Ureter (tissue), 1 donor: ENCODE measurements at places on chromosomes 4 and X.

- DNase-seq, result no peak
Measured at GRCh38 chrX:154737136-154737535, 13.7 kb downstream of the GAB3 start.

DNA sequence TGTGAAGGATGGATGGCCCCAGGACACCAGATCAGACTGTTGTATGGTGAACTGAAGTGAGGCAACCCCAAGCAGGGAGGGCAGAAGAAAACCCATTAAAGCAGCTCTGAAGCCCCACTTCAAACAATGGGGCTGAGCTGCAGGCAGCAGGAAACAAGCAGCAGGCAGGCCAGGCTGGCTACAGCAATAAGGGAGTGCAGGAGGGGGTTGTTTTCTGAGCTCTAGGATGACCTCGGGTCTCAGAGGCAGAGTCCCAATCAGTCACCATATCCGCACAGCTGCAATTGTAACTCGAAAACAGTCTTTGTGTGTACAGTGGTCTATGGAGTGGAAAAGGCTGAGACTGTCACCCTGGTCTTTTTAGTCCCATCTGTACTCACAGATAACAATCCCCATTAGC lies 90.4 kb downstream of the COL4A6 start:
- no peak for DNase-seq

DNA sequence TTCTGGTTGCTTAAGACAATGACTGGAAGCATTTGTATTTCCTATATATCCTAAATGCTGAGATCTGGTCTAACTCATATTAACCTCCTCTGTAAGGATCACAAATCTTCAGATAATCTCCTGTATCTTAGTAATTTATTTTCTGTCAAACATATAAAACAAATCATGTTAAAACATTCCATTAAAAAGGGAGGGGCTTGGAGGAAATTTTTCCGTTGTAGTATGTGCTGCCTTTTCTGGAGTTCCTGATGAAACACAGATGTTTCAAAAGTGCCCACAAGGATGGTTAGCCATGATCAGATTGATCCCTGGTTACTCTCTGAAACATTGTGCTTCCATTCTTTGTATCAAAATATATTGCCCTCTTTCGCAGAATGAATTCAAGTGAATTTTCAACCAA lies 182.1 kb downstream of the TENM3 start:
- no peak for DNase-seq

- DNase-seq, result no peak
Measured at GRCh38 chr4:3407171-3407771, 34.5 kb upstream of the HGFAC start.

DNA sequence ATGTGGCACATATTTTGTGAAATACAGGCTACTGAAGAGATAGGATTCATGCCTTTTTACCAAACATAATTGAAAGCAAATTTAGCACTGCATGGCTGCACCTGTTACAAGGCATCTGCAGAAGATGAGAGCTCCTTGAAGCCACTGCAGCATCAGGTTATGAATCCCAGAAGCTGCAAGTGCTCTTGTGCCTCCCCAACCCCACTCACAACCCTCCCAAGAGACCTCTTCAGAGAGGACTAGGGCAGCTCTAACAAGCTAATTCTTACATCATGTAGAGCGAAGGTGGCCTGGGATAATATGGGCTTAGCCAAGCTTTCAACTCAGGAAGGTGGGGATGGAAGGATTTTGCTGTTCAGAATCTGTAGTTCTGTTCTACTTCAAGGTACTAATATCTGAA lies 27.2 kb downstream of the MFAP3L start:
- DNase-seq, result no peak

DNA sequence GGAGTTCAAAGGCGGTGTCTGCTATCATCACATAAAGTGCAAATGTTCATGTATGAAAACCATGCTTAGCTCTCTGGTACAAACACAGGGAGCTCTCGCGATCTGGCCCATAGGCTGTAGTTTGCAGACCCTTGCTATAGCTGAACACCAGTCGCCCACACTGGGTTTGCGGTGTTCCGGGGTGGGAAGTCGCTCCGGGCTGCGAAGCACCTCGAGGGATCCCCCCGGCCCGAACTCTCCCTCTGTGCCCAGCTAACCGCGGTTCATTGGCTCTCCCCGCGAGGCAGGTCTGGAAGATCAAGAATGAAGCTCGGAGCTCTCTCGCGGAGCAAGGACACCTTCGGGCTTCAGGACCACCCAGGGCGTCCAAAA lies 341 bp upstream of the PRPS2 start:
- no peak for DNase-seq

- DNase-seq, result no peak
Measured at GRCh38 chrX:136097871-136098805, 49.2 kb upstream of the FHL1 start.

DNA sequence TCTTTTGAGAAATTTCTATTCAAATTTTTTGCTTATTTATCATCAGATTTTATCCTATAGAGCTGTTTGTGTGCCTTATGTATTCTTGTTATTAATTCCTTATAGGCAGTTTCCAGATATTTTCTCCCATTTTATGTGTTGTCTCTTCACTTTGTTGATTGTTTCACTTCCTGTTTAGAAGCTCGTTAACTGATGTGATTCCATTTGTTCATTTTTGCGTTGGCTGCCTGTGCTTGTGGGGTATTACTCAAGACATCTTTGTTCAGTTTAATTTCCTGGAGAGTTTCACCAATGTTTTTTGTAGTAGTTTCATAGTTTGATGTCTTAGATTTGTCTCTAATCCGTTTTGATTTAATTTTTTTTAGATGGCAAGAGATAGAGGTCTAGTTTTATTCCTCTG lies 14.6 kb downstream of the ZNF718 start:
- no peak for DNase-seq

DNA sequence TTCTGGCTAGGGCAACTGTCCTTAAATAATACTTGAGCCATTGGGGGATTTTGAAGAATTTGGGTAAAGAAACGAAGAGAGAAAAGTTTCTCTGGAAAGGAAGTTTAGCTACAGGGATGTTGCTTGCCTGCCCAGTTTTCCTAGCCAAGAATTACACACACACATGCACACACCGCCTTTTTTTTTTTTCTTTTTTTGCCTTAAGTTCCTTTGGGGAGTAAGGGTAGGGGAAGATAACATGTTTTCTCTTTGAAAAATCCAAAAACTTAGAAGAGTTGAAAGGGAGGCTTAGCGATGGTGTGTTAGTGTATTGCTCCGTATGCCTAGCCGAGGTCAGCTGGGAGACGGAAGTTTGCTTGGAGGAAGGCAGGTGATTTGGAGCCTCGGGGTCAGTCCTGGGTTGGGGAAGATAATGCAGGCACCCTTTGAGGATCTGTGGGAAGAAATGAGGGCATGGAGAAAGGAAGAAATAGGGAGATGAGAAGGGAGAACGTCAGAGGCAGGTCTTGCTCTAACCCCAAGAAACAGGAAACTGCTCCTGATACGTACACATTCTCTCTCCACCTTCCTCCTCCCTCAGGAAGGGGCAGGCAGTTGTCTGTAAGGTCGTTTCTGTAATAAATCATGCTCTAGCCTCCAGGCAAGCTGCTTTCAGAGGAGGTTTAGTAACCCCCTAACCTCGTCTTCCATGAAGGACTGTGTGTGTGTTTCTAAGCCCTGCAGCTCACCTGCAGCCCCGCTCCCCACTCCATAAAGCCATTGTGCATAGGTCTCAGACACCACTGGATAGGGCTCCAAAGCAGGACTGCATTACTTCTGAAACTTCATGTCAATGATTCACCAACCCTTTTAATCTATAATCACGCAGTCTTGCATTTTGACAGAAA lies 10.5 kb downstream of the KLF3 start:
- DNase-seq, result no peak

DNA sequence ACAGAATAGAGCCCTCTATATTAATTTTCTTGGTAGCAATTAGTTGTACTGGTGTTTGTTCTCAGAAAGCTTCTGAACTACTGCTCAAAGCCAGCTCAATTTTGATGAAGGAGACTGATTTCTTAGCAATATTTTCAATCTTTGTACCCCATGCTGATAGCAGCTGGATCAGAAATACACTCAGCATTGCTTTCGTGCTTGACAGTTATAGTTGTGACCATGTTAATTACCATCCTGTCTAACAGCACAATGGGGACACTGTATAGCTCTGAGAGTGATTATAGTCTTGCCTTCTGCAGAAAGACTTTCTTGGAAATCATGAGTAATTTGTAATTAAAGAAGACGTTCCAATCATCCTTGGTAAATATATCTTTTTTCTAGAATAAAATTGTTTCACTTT lies 79.7 kb upstream of the GNPDA2 start:
- DNase-seq, result no peak

- no peak for DNase-seq
Measured at GRCh38 chr4:21410372-21410771, 538.2 kb downstream of the KCNIP4 start.

GRCh38 chr4:52891743-52892142 lies 29.6 kb downstream of the RASL11B start:
- no peak for DNase-seq

- no peak for DNase-seq
Measured at GRCh38 chr4:25958110-25958509, 44.1 kb downstream of the SMIM20 start.

DNA sequence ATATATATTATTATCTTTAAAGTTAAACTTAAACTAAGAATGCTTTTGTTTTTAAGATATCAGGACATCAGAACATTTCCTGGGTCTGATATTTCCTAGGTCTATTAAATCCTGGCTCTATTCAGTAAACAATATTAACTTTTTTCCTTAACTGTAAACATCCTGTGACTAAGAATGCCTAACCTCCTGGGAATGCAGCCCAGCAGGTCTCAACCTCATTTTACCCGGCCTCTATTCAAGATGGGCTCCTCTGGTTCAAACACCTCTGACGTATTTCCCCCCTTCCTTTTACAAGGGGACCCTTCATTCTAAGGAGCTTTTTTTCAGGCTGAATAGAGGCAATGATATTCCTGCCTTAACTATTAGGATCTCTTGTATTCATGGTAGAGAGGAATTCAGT lies 35.8 kb upstream of the DYNLT3 start:
- DNase-seq, result no peak

- DNase-seq, result no peak
Measured at GRCh38 chr4:54677416-54677815, 19.7 kb downstream of the KIT start.

DNA sequence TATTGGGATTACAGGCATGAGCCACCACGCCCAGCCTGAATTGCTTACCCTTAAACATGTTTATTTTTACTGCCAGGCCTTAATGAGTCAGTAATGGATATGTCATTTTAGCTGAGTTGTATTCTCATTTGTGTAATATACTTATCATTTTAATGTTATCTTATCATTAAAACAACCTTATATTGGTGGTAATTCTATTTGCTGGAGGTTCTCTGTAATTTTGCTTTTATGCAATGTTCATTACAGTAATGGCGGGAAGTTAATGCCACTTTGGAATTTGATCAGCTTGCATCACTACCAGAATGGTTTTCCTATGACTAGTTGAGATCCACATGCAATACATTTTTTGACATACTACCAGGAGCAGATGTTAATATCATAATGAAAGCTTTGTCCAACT lies 6.3 kb upstream of the PGAM4 start:
- no peak for DNase-seq

- DNase-seq, result no peak
Measured at GRCh38 chr4:3488820-3489219, 25.7 kb downstream of the DOK7 start.

DNA sequence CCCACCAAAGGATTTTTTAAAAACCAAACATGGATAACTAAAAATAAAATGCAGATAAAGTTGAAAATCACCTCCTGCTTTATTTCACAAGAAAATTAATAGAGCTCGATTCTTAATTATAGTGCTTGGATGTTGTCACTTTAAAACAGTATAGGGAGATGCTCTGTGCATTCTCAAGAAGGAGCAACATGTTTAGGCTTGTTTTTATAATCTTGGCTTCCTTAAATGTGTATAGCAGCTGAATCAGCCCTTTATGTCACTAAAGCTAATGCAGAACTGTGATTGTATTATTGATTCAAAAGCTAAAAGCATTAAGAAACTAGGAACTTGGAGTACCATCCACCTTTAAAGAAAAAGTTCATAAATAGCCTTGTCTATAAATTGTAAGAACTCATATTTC lies 12.9 kb downstream of the UTP3 start:
- no peak for DNase-seq
